ENCODE measurements at places on chromosomes 1 and 21.

DNA sequence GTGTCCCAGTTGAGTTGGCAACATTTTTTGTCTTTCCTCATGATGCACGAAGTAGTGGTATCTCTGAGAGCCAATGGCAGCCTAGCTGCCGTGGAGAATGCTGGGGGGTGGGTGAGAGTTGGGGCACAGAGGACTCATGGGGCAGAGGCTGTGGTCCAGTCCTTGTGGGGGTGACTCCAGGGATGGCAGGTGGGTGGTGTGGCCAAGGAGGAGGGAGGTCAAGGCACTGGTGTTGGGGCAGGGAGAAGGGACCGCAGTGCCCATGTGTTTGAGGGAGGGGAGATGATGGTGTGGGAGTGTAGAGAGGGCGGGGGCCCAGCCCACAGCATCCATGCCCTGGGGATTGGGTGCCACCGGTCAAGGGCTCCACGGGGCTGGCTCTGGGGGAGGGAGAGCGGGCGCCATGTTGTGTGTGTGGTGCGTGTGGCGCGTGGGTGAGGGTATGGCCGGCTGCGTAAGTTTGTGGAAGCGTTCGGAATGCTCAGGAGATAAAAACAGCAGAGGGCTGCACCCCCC is 63.5 kb downstream of the PRKCZ start:
- DNase-seq = no peak

- no peak for DNase-seq
Measured at GRCh38 chr1:226706684-226707083, 32.4 kb downstream of the ITPKB start.

GRCh38 chr21:46203203-46203600 is 18.9 kb upstream of the SPATC1L start:
- DNase-seq = no peak

GRCh38 chr1:38989979-38990378 is 1.1 kb upstream of the AKIRIN1 start:
- DNase-seq = no peak

DNA sequence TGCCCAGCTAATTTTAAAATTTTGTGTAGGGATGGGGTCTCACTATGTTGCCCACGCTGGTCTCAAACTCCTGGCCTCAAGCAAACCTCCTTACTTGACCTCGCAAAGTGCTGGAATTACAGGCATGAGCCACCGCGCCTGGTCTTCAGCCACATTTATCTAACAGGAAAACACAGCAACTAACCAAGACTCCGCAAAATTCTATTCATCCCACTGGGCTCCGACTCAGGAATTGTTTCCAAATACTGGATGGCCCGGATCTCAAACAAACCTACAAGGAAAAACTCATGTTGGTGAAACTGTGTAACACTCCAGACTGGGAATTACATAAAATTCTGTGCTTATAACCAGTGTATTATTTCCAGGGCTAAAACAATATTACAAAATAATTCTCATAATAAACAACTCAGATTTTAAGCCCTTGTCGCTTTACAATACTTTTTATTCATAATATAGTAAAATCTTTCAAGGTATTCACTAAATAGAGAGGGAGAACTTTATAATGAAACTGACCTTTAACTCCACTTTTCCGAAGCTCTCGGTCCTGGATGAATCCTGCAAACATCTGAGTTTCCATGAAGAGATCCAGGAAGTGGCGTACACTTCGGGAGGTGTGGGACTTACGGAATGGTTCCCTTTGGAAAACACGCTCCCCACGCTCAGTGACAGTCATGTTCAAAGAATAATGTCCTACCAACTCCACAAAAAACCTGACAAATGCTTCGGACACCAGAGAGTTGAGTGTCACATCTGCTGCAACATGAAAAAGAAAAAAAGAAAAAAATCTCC is 6.0 kb upstream of the BCAS2 start:
- DNase-seq = no peak

GRCh38 chr1:54517496-54517895 is 30.5 kb upstream of the ACOT11 start:
- DNase-seq = no peak

GRCh38 chr21:30615199-30615598 is 1.0 kb upstream of the KRTAP20-1 start:
- no peak for DNase-seq

- DNase-seq = no peak
Measured at GRCh38 chr1:167633258-167633944, 3.4 kb downstream of the RCSD1 start.

- no peak for DNase-seq
Measured at GRCh38 chr1:20336105-20336605, 45.5 kb downstream of the VWA5B1 start.

DNA sequence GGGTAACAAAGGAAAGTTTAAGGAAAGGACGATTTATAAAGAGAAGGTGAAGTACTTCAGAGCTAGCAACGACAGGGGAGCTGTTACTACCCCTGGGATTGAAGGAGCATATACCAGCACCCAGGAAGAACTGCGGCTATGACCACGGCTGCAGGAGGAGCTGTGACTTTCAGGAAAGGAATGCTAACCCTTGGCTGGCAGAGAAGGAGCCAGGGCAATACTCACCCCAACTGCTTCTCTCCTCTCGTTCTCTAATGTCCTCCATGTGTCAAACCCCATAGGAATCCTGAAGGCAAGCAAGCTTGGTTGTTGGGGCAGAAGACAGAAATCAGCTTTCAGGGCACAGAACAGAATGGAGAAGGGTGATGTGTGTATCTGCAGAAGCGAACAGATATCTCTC is 120.5 kb downstream of the TMEM53 start:
- DNase-seq = peak; percentile 62

DNA sequence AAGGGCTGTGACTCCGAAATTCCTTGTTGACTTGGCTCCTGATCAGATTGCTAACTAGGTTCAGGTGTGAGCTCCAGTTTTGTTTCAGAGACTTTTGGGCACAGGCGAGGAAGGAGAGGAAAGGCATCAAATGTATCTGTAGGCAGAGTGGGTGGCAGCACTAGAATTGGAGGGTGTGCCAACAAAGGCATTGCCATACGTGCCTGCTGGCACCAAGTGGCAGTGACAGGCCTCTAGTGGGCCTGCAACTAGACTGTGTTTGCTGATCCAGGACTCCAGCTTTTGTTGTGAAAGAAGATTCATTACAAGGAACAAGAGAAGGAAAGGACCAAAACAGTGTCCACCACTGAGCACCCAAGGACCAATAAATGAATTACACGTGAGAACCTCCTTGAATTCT is 79.5 kb downstream of the TM2D1 start:
- no peak for DNase-seq

GRCh38 chr1:13828454-13829151 is 128.6 kb downstream of the PRDM2 start:
- DNase-seq = no peak

DNA sequence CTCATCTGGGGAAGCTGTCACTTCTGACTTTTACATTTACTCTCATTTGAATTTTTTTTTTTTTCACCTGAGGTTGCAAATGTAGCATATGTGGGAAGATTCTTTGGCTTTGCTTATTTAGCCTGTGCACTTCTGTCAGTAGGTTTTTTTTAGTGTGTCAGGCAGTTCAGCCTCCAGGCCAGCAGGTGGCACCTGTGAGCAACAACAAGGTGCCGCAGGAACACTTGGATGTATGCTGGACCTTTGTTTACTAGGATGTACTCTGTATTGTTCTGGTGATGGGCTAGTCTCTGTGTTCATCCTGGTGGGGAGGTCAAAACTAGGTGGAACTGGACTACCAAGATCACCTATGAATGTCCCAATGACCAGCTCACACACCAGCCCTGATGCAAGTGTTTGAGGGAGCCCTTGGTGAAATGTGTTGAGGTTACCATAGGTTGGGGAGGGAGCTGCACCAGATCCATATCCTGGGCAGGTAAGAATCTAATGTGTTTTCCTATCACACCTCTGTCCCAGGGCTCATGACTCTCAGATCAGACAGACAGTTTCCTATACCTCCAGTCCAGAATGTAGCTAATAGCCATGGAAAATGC is 618.2 kb downstream of the BRINP3 start:
- DNase-seq = peak; percentile 19

DNA sequence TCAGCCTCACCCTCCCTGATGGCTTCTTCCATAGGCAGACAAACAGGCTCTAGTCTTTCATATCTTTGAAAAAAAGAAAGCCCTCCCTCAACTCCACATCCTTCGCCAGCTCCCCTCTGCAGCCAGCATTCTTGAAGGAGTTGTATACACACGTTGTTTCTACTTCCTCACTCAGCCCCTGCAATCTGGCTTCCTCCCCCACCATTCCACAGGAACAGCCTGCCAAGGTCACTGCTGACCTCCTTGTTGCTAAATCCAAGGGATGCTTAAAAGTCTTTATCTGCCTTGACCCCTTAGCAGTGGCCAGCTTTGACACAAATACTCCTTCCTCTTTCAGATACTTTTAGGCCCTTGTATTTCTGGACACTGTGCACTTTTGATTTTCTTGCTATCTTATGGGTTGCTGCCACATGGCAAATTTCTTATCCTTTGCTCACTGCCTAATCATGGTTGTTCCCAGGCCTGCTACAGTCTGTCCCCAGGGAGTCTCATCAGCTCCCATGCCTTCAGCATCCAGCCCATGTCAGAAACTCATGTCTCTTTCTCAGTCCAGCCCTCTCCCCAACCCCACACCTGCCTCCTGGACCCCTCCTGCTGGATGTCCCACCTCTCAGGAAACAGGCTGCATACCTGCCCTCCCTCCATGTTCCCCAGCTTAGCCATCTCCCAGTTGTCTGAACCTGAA is 8.3 kb downstream of the FAM229A start:
- DNase-seq = no peak

DNA sequence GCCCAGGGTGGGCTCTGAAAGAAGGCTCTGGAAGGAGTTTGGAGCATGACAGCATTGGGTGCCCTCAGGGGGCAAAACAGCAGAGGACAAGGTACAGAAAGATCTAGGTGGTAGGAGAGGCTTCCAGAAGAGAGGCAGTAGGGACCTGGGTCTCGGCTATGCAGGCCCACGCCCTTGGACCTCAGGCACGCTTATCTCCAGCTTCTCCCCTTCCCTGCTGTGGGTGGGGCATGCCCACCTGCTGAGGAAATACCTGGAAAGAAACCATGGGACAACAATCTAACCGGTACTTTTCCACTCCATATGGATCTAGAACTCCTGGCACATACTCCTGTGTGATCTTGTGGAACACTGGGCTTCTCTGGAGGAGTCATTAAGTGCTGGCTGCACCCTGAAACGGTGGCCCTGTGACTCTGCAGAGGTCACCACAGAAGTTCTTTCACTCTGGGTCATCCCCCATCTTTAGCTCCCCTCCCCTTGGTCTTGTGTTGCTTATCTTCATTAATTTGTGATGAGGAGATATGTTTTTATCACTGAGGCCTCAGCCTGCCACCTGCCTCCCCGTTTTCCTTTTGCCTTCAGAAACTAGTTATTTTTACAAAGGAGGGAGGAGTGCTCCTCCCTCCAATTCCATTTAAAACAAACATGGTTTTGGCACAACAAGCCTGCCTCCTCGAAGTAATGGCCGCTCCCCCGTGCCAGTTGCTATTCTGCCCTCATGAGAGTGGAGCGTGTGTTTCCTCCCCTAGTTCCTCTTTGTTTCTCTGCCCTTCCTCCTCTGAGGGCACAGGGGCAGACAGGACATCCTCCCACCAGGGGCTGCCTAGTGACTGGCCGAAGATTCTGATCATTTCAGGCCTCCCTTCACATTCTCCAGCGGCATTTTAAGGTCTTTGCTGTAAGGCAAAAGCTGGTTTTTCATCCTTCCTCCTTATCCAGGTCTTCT is 78.0 kb upstream of the ATP5PO start:
- DNase-seq = no peak

GRCh38 chr21:20570824-20571232 is 427.4 kb upstream of the NCAM2 start:
- peak; percentile 44 for DNase-seq

GRCh38 chr1:2950926-2951305 is 70.4 kb upstream of the ACTRT2 start:
- DNase-seq = no peak

- peak; percentile 85 for DNase-seq
Measured at GRCh38 chr1:59738152-59738551, 76.6 kb upstream of the HOOK1 start.

DNA sequence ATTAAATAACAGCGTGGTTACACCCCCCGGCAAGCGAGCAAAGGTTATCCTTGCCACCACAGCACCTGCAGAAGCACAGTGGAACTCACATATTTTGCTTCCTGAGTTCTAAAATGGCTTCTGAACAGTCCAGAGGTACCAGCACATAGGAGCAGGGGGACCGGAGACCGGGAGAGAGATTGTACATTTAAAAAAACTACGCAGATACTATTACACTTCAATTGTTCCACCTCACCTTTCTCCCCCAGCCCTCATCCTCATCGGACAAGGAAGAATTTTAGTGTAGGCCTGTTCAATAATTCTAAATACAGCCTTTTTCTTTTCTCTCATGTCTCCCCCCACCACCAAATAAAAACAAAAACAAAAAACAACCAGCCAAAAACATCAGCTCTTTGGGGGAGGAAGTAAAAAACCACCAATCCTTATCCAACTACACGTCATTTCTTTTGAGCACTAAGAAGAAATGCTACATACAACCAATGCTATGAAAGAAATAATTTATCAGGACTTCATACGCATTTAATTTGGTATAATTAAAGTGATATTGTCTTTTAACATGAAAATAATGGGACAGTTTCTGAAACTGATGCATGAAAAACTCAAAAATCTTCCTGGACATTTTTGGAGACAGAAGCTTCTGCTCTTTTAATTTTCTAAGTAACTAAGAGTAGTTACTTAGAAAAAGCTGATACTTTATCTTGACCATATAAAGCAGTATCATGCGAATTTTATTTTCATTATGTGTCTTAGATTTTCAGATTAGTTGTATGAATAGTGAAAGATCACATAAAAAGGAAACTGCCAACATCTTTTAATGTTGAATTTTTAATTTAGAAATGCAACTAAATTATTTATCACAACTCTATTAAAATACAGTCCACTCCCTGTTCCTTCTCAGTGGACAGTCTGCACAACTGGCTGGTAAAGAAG is 9.1 kb downstream of the CDKN2C start:
- DNase-seq = peak; percentile 68

GRCh38 chr1:245444147-245444828 is 289.5 kb downstream of the KIF26B start:
- DNase-seq = no peak

GRCh38 chr1:36380143-36380619 is 5.5 kb downstream of the STK40 start:
- no peak for DNase-seq

GRCh38 chr1:152878042-152878441 is at the start of gene SMCP:
Gene SMCP, plus strand, starts transcription at chr1:152878322. Its CDS starts 6,101 bp downstream, at chr1:152884423.
- DNase-seq = no peak

DNA sequence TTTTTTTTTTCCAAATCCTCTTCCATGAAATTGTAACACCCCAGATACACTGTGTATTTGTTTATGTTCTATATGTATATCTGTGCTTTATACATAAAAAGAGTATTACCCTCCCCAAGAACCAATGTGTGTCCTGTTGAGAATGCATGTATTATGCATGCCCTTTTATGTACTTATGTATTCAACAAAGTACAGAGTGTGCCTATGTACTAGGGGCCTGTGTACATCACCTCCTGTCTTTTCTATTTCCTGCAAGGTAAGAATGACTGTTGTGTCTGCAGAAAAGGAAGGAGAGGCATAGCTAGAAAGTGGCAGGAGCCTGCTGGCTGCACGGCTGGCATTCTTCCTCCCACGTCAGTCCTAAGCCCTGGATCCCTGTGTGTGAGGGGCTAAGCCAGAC is 7.0 kb downstream of the TMEM61 start:
- DNase-seq = no peak

- DNase-seq = no peak
Measured at GRCh38 chr1:205812271-205812877, 624 bp downstream of the SLC41A1 start.

Data from H4 (cell line).